ENCODE measurements at places on chromosomes 7 and 10. TPM values are rescaled to one million over a fixed set of nuclear protein-coding genes. Genes with fewer than 3 reads are reported as not detected.

CUTC gene
- 37.2 TPM for total RNA-seq

PRXL2A gene
- total RNA-seq, result 42.7 TPM

FGFBP3 gene
- total RNA-seq, result 2.7 TPM

TCF7L2 gene
- 23.4 TPM for total RNA-seq

ENKUR gene
- total RNA-seq, result 0.31 TPM

GHRHR gene
- total RNA-seq, result not detected

SLC13A4 gene
- not detected for total RNA-seq

GRM3 gene
- total RNA-seq, result not detected
